ENCODE measurements at places on chromosomes 7 and 10.

GRCh38 chr10:624605-625332 lies 64.7 kb downstream of the DIP2C start:
- H3K27ac ChIP-seq, result peak overlapping the region; percentile 91
- H3K27me3 ChIP-seq, result no peaks in the 10 kb centered on the region

GRCh38 chr10:93268021-93268420 lies 194.3 kb downstream of the CYP26A1 start:
- H3K36me3 ChIP-seq, result no peaks in the 10 kb centered on the region
- H3K4me3 ChIP-seq, result no peak overlapping the region
- no peaks in the 10 kb centered on the region for H3K27me3 ChIP-seq
- no peak overlapping the region for H3K27ac ChIP-seq
- H3K4me1 ChIP-seq, result peaks cover 5% of the 10 kb centered on the region

DNA sequence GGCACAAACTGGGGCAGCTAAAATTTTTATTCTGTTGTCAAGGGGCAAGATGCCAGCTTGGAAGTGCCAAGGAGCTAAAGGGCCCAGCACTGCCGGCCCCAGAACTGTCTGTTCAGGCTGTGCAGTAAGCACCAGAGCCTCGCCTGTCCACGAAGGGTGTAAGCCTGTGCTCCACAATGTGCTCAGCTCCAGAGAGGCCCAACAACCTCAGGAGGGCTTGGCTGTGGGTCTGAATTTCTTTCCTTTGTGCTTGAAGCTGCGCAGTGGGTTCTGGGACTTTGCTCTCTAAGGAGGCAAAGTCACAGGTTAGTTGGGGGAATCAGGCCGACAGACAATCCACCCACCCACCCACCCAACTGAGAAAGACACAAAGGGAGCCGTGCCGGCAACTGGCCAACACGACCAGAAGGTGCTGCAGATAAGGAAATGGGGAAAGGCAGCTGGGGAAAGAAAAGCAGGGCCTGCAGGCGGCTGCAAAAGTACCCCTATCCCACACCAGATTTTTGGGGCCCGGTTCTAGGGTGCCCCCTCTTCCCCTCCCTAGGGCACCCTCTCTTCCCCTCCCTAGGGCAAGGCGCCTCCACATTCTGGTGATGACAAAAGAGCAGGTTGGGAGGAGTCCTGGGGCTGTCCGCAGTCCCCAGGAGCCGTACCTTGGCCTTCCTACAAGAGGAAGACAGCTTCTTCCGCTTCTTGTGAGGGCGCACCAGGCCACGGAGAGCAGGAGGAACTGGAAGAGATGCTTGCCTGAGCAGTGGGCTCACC lies 7.7 kb downstream of the DDX56 start:
- H3K4me1 ChIP-seq, result peaks cover 2% of the 10 kb centered on the region
- H3K27ac ChIP-seq, result no peak overlapping the region
- H3K4me3 ChIP-seq, result no peak overlapping the region
- DNase-seq, result no peak
- H3K36me3 ChIP-seq, result peaks cover 68% of the 10 kb centered on the region

DNA sequence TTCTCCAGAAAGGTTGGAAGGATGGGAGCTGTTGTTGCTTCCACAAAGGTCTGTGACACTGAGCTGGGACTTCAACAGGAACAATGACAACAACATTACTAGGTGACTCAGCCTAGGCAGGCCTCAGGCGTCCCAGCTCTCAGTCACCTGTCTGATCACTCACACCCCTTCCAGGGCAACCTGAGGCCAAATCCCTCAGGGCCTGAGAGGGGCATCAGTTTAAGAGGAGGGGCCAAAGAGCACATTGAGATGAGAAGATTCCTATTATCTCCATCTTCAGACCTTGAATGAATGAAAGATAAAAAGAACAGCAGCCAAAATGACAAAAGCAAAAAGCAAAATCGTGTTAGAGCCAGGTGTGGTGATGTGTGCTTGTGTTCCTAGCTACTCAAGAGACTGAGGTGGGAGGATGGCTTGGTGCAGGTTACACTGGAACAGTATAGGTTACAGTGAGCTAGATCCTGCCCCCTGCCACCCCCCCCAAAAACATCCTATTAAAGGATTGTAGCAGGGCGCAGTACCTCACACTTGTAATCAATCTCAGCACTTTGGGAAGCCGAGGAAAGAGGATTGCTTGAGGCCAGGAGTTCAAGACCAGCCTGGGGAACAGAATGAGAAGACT lies at the start of gene ATG9B:
ATG9B (minus strand) TSS at position 60 of the 622 bp plus-strand sequence. CDS start 71 bp downstream, outside the sequence.
- H3K4me1 ChIP-seq, result peaks cover 9% of the 10 kb centered on the region
- DNase-seq, result no peak
- no peaks in the 10 kb centered on the region for H3K36me3 ChIP-seq
- no peak within 1 kb of the TSS for H3K27ac ChIP-seq
- H3K27me3 ChIP-seq, result peaks cover 16% of the 10 kb centered on the region

DNA sequence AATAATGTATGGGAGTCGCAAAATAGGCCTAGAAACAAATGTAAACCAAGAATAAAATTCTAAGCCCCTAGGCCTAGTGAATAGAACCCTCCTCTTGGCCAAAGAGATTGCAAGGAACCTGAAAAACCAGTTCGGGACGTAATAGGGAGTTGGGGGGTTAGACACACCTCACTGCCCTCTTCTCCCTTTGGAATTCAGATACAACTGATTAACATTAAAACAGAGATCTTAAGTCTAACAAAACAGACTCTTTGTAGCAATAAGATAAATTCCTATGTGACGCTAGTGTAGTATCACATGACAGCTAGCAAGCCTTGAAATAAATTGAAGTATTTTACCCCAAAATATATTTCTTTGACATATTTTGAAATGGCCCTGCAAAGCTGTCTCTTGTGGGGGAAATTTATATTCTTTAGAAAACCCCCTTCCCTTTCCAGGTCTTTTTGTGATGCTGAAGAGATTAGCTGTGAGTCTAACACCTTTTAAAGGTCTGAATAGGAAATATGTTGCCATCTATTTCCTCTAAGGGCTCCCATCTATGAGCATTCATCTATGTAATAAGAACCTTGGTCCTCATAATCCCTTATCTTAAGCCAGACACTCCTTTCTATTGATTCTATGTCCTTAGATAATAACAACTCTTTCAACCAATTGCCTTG lies 623.4 kb upstream of the NRG3 start:
- H3K4me3 ChIP-seq, result no peak overlapping the region
- H3K4me1 ChIP-seq, result peaks cover 8% of the 10 kb centered on the region
- H3K27me3 ChIP-seq, result no peaks in the 10 kb centered on the region
- H3K27ac ChIP-seq, result no peak overlapping the region

GRCh38 chr7:33926535-33926934 lies 21.2 kb downstream of the BMPER start:
- DNase-seq, result no peak
- no peaks in the 10 kb centered on the region for H3K36me3 ChIP-seq
- no peak overlapping the region for H3K4me3 ChIP-seq
- H3K4me1 ChIP-seq, result no peaks in the 10 kb centered on the region
- H3K27ac ChIP-seq, result no peak overlapping the region

DNA sequence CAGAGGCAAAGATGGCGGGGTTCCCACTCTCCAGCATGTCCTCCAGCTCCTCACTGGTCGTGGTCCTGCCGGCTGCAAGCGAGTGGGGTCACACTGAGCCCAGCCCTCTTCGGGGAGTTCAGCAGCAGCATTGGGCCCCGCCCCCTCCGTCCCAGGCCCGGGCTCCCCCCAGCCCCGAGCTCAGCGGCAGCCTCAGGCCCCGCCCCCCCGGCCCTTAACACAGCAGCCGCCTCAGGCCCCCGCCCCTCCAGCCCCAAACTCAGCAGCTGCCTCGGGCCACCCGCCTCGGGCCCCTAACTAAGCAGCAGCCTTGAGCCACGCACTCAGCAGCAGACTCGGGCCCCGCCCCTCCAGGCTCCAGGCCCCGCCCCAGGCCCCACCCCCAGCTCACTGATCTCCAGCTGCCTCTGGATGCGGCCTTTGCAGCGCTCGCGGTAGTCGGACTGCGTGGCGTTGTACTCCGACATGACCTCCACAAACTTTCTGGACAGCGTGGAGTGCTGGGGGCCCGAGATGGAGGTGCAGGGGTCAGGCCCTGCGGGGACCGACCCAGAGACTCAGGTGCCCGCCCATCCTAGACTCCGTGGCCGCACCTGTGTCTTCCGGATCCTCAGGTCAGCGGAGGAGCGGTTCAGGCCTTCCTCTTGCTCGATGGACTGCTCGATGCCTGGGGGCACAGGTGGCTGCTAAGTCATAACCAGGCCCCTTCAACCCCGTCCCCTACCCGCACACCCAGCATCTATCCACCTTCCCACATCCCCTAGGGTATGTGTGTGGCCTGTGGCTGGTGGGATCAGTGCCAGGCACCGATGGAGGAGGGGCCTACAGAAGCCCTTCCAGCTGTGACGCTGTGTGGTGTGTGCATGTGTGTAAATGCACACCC lies 15.5 kb downstream of the STX1A start:
- H3K27ac ChIP-seq, result no peak overlapping the region
- H3K27me3 ChIP-seq, result no peaks in the 10 kb centered on the region
- no peaks in the 10 kb centered on the region for H3K4me1 ChIP-seq
- peak; percentile 96 for DNase-seq
- no peak overlapping the region for H3K4me3 ChIP-seq

GRCh38 chr7:18511351-18512140 lies 16.0 kb downstream of the HDAC9 start:
- H3K27me3 ChIP-seq, result no peaks in the 10 kb centered on the region
- no peak overlapping the region for H3K4me3 ChIP-seq
- H3K36me3 ChIP-seq, result no peaks in the 10 kb centered on the region
- H3K27ac ChIP-seq, result no peak overlapping the region
- peaks cover 2% of the 10 kb centered on the region for H3K4me1 ChIP-seq

GRCh38 chr7:2105917-2106316 lies 126.8 kb downstream of the MAD1L1 start:
- peaks cover 4% of the 10 kb centered on the region for H3K36me3 ChIP-seq
- H3K27ac ChIP-seq, result no peak overlapping the region
- peaks cover 7% of the 10 kb centered on the region for H3K4me1 ChIP-seq
- no peak overlapping the region for H3K4me3 ChIP-seq
- DNase-seq, result peak; percentile 86

DNA sequence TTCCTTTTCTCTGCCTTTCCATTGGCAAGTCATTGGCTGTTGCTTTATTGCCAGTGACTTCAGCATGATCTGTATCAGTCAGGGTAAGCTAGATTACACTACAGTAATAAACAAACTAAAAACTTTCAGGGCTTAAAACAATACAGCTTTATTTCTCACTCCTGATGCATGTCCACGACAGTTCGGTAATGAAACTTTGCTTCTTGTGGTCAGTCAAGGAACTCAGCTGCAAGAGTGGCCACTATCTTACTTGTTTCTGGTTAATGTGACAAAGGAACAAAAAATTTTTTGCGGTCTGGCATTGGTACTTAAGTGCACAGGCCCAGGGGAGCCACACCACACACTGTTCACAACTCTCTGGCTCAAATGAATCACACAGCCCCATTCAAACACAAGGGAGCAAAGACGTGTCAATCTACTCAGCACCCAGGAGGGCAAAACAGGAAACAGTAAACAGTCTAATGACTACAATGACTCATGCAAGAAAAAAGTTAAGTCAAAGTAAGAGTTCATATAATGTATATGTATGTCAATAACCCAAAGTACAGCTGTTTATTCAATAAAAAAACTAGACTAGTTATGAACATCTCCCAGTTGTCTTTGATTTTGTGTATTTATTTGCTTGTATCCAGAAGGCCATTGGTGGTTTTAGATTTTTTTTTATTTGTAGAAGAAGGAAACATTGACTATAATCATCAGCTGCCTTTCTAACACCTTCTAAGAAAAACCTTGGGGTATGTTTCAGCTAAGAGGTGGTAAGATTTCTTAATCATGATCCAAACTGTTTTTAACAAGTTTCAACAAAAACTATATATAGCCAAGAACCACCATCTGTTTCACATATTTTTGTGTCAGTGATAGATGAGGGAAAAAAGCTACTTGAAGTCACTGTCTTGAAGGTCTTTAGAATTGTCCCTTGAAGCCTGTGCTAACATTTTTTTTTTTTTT lies 134.4 kb upstream of the FAM3C start:
- no peak overlapping the region for H3K4me3 ChIP-seq
- no peak for DNase-seq
- H3K4me1 ChIP-seq, result no peaks in the 10 kb centered on the region
- peak overlapping the region; percentile 3 for H3K27ac ChIP-seq
- H3K27me3 ChIP-seq, result peaks cover 20% of the 10 kb centered on the region
- no peaks in the 10 kb centered on the region for H3K36me3 ChIP-seq

DNA sequence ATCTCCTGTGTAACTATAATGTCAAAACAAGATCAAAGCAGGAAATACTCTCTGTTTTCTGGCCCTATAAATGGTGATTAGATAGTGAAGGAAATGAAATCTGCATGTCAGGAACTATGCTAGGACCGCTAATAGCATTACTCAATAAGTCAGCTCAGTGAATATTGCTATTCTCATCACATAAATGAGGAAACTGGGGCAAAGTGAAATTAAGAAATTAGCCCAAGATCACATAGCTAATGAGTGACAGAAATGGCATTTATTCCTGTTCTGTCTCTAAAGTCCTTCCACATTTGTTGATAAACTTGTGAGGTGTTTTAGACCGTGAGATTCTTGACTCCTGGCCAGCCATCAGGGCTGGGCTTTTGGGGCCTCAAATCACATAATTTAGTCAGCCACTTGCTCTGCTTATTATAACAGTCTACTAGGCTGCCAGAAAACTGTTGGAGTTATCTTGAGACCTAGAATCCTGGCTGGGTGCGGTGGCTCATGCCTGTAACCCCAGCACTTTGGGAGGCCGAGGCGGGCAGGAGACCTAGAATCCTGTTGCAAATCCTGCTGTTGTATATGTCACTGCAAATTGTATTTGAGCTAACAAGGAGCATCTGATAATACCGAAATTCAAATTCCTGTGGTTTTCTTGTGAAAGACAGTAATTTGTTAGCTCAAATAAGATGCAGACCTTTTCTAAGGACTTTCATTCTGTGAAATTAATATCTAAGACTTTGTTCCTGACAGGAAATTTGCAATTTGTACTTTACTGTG lies 66.5 kb upstream of the SHTN1 start:
- no peaks in the 10 kb centered on the region for H3K4me1 ChIP-seq
- no peaks in the 10 kb centered on the region for H3K36me3 ChIP-seq
- no peak overlapping the region for H3K4me3 ChIP-seq
- no peaks in the 10 kb centered on the region for H3K27me3 ChIP-seq

DNA sequence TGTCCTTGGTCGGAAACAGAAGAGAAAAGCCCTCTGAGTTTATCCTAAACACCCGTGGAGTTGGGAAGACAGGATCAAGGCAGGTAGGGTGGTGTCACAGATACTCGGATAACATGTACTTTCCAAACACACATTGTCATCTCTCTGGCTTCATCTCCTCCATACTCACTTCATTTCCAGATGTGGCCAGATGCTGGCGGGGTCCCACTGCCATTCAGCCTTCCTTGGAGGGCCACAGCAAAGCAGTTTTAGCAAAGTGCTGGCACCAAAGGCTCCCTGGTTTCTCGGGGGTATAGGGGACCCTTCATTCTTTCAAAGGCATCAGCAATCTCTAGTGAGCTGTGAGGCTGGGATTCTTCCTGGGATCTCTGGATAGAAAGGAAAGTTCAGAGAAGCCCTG lies 539.5 kb downstream of the TCERG1L start:
- no peak overlapping the region for H3K4me3 ChIP-seq
- DNase-seq, result no peak
- H3K27ac ChIP-seq, result no peak overlapping the region
- H3K4me1 ChIP-seq, result no peaks in the 10 kb centered on the region
- no peaks in the 10 kb centered on the region for H3K27me3 ChIP-seq

GRCh38 chr7:17015598-17016031 lies 133.8 kb upstream of the AGR3 start:
- no peak overlapping the region for H3K27ac ChIP-seq
- H3K4me1 ChIP-seq, result no peaks in the 10 kb centered on the region
- DNase-seq, result no peak
- H3K36me3 ChIP-seq, result no peaks in the 10 kb centered on the region

GRCh38 chr7:75856536-75856935 lies 22.3 kb upstream of the RHBDD2 start:
- H3K4me1 ChIP-seq, result no peaks in the 10 kb centered on the region
- no peak overlapping the region for H3K27ac ChIP-seq
- H3K36me3 ChIP-seq, result no peaks in the 10 kb centered on the region
- no peaks in the 10 kb centered on the region for H3K27me3 ChIP-seq

- no peaks in the 10 kb centered on the region for H3K27me3 ChIP-seq
- no peaks in the 10 kb centered on the region for H3K36me3 ChIP-seq
- no peaks in the 10 kb centered on the region for H3K4me1 ChIP-seq
- no peak for DNase-seq
Observed at GRCh38 chr7:131326576-131326975, 1.1 kb upstream of the MKLN1 start.
